ENCODE measurements at places on chromosomes 3 and 15. TPM values are rescaled to one million over a fixed set of nuclear protein-coding genes. Genes with fewer than 3 reads are reported as not detected.

The ST3GAL6 gene
- 0.15 TPM for total RNA-seq

The SOX14 gene
- total RNA-seq = not detected

The GOLGA6L7 gene
- total RNA-seq = not detected

DNA sequence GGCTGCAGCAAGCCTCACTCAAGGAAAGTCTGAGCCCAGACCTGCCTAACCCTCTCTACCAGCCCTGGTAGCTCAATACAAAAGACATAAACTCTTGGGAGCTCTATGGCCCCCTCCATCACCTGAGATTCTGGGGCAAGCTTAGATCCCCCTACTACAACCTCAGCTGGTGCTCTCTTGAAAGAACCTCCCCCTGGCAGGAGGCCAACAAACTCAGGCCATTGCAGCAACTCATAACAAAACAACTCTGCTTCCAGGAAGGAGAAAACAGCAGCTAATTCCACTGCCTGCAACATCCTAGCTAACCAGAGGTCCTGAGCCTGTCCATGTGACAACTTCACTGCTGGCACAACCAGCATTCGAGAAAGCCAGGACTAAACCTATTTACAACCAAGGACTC is 169.2 kb downstream of the ROBO1 start:
- no peak for DNase-seq

GRCh38 chr3:198092276-198092675 is 132.3 kb downstream of the LMLN start:
- no peak for DNase-seq

The STXBP5L gene
- total RNA-seq = 0.05 TPM
